ENCODE measurements at places on chromosomes 6 and 20. TPM values are rescaled to one million over a fixed set of nuclear protein-coding genes. Genes with fewer than 3 reads are reported as not detected.

- peak; percentile 76 for DNase-seq
Measured at GRCh38 chr20:4956200-4956810, 45.0 kb downstream of the SLC23A2 start.

DNA sequence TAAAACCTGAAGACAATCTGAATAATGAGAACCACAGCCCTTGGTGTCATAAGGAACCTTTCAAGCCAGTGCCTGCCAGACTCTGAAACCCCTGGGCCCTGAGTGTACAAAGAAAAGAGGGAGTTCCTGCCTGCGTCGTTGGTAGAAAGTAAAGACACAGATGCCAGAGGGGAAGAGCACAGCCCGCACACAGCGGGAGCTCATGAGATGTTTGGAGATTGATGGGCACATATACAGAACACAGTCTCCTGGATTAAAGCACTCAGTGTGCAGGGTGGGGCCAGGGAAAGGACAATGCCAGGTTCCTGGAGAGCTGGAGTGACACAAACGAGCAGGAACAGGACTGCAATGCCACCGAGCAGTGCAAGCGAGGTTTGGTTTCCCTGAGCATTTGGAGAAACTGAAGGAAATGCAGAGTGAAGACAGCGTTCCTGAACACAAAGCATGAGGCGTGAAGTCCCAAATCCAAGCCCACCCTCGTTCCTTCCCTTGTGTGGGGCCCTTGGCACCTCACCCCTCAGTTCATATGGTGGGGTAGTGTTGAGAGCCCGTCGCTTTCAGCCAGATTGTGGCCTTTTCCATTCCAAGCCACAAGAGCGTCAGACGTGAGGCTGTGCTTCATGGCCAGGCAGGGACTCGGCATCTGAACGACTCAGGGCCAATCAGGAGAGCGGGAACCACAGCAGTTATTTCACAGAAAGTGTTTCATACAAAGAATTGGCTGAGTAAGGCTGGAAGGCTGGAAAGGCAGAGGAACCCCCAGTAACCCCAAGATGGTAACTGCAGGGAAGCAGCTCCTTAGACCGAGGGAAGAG, 41.0 kb upstream of the RPS6KA2 start:
- DNase-seq = no peak

DNA sequence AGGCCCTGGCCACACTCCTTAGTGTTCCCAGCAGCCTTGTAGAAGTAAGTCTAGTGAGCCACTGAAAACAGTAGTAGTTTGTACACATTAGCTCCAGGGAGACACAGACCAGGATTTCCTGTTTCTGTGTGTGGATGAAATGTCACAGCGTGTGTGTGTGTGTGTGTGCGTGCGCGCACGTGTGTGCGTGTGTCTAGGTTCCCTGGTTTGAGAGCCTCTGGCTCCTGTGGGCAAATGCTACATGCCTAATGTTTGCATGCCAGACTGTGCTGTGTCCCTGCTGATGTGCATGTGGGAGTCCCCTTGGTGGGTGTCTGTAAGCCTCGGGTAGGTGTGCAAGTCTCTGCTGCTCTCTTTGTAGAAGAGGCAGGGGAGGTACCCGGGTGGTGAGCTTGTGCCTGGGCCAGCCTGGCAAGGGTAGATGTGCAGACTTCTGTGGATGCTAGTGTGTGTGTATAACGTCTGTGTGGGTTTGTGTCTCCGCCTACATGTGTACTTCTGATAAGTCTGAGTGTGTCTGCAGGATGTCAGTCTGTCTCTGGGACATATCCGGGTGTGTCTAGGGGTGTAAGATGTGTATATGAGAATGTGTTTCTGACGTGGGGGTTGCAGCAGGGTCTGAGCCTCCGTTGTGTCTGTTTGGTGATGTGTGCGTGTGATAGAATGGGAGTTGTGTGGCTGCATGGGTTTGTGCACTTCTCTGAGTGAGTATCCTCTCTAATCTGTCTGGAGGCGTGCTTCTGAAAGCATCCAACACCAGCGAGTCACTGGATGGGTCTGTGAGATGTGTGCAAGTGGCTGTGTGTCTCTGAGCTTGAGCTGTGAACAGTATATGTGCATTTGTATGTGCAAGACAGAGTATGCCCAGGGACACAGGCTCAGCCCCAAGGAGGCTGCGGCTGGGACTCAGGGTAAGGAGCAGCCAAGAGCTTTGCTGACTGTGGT, 19.0 kb upstream of the TLDC2 start:
- no peak for DNase-seq

The ANGPT4 gene
- polyA plus RNA-seq = 0.03 TPM

DNA sequence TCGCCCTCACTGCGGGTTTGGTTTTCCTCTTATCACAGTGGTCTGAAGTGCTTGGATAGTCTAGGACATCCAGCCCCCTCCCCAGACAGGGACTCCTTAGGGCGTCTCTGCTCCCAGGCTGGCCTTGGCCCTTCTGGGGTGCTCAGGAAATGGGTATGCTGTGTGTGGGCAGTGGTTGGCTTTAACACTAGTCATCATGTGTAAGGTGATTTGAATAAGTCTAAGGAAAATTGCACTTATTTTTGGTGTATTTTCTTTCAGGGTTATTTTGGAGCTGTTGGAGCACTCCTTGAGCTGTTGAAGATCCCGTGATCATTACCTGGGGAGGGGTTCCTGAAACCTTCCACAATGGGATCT, 33.8 kb downstream of the PANK2 start:
- no peak for DNase-seq

DNA sequence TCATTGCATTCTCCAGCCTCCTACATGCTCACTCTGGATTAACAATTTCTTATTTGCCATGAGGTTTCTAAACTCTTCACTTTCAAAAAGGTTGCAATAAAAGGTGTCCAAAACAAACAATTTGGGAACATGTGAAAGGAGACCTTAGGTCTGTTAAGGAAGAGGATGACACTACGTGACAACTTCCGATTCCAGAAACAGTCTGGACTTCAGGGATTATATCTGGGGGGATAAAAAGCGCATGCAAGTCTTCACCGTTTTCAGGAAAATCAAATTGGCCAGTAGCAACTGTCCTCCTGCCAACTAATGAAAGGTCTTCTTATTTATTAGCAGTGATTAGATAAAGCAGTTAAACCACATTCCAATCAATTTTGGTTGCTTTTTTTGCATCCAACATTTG, 1.8 kb downstream of the ZDHHC14 start:
- DNase-seq = no peak

DNA sequence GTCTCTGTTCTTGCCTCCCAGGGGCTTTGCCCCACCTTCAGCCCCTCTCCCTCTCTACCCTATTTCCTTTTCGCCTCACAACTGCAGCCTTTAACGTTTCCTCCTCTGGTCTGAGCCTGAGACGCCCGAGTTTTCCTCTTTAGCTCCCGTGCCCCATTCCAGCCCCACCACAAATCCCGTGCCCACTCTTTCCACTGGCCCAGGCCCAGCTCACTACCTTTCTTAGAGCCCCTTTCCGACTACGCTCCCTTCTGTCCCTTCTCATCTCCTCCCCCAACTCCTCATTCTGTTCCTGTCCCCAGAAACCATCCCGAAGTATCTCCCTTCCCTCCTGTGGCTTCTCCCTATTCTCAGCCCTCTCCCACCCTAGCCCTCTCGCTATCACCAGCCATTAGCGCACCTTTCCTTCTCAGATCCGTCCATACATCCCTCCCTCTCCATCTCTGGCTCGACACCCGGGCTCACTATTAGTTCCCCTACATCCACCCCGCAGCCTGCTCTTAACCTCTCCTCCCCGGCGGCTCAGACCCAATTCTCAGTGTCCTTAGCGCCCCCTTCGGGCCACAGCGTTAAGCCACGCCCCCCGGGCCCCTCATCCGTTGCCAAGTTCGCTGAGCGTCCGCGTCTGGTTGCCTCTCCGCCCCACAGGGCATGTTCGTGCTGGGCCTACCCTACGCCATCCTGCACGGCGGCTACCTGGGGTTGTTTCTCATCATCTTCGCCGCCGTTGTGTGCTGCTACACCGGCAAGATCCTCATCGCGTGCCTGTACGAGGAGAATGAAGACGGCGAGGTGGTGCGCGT, 2.7 kb downstream of the SLC32A1 start:
- no peak for DNase-seq

GRCh38 chr20:50513169-50514034, 3.2 kb downstream of the PTPN1 start:
- DNase-seq = no peak

The TLDC2 gene
- polyA plus RNA-seq = 0.04 TPM

- no peak for DNase-seq
Measured at GRCh38 chr20:63359937-63360849, 956 bp downstream of the CHRNA4 start.

DNA sequence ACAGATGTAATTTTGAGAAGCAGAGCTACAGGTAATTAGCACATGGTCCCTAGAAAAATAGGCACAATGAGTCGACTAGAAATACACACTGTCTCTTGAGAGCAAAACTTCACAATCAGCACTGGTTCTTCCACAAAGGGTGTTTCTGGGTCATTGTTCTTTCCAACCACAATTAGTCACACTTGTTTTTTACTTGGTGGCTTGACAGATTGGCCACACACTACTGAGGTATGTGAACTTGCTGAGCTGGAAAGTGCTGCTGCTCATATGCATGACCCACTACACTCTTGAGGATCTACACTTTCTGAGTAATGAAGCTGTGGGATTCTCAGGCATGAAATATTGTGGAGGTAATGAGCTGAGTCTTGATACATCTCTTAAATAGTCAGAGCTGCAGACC, 347.7 kb downstream of the BCKDHB start:
- DNase-seq = no peak

- no peak for DNase-seq
Measured at GRCh38 chr6:27825025-27825793, 87.0 kb downstream of the OR2B2 start.

- peak; percentile 69 for DNase-seq
Measured at GRCh38 chr20:44217342-44218092, 6.9 kb upstream of the OSER1 start.

The EIF6 gene
- polyA plus RNA-seq = 292 TPM

GRCh38 chr6:3370361-3371221, 86.3 kb downstream of the SLC22A23 start:
- no peak for DNase-seq

- DNase-seq = no peak
Measured at GRCh38 chr20:16678779-16679178, 51.0 kb upstream of the SNRPB2 start.

- peak; percentile 25 for DNase-seq
Measured at GRCh38 chr6:29589423-29590048, 4.6 kb downstream of the OR2H2 start.

DNA sequence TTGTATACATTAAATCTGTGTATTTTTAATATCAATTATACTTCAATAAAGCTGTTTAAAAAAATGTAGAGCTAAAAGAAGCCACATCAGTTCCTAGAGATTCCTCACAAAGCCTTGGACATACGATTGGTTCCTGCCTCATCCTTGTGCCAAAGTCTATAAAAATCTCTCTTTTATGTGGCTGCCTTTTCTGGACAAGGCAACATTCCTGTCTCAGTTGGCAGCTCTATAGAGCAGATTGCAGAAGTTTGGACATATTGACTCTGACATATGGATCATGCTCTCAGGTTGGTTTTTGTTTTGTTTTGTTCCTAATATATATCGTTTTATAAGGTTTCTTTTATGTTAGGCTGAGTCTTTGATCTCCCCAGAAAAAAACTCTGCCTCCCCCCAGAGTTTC, 148.9 kb downstream of the MAFB start:
- no peak for DNase-seq

The MGME1 gene
- 46.9 TPM for polyA plus RNA-seq

GRCh38 chr6:86215323-86215722, 572.6 kb upstream of the SYNCRIP start:
- DNase-seq = no peak

The BMP7 gene
- 0.22 TPM for polyA plus RNA-seq

DNA sequence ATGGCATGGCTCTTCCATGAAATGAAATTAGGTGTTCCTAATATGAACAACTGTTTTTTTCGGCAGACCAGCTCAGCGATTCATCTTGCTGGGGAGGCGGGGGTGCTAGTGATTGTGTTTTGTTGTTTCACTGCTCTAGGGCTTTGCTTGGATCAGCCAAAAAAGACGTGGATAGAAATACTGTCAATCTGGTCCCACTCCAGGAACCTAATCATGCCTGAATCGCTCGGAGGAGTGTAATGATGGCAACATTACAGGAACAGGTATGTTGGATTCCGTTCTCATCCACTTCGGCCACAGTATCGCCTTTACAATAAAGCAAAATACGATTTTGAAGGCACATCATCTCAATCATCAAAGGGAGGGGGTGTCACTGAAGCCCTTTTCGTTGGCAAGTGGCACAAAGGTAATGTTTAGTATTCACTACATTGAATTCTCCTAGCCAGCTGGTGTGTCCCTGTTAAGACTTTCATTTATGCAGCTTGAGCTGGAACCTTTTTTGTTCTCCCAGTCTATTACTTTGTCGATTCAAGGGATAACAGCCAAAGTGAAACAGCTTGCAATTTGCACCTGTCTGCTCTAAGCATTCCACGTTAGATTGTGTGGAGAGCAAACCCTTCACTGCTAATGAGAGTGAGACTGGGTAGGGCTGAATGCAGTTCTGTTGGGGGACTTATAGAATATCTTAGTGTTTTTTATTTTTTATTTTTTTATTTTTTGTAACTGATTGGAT, 477.7 kb downstream of the TFAP2A start:
- DNase-seq = no peak

The KIFC1 gene
- 33.7 TPM for polyA plus RNA-seq

The BCL2L1 gene
- polyA plus RNA-seq = 157 TPM
